ENCODE measurements at places on chromosomes 12 and 14.
A peak's percentile ranks its signal among the peaks of the same experiment; 100 is the strongest.

DNA sequence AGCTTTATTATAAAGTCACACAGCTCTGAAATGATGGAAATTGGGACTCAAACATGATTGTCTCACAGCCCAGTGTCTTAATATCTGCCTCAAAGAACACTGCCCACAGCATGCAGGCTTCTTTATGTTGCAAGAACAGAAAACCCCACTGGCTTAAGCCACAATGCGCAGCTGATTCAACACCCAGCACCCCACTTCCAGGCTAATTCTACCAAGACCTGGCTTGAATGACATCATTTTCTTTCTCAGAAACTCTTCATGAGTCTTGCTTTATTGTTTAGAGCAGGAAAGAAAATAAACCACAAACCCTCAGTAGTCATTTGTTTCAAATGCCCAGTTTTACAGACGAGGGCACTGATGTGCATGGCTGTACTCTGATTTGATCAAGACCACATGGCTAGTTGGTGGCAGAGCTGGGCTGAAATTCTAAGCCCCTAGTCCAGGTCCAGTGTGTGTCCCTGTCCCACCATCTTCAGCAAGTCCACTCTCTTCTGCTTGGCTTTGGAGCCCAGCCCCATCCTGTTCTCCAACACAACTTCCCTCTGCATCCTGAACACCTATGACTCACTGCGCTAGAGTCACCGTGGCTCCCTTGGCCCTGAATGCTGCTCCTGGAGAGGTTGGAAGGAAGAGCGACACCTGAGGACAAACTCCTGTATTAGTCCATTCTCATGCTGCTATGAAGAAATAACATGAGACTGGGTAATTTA lies 50.3 kb upstream of the SRSF5 start:
- peak; percentile 87 for DNase-seq

GRCh38 chr12:49358483-49359141 lies 8.7 kb upstream of the SPATS2 start:
- DNase-seq = peak; percentile 90

DNA sequence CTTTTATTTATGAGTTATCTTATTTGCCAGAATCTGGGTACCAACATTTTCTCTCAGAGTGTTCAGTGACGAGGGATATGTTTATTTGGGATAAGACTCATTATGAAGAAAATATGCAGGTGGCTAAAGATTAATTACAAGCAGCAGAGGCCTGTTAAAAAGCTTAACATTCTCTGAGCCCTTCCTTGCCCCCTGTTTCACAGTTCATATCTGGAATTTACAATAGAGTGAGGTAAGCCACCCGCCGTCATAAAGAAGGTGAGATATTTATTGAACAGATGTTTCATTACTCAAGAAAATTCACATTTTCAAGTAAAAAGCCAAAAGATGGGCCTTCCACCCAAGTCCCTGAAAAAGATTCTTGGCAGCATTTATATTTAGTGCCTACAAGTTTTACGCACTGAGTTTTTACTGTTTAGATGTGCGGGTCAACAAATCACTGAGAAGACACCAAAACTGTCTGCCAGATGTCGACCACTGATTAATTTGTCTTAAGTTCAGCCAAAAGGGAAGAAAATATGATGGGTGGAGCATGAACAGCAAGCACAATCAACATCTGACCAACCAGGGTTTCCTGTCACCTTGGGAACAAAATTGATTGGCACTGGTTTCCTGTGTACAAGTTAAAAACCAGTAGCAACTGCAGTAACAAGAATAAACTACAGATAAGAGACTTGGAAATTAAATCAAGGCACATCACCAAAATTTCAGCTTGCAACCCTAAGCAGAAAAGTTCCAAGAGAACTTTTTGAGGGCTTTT lies 85.5 kb upstream of the PTPRB start:
- DNase-seq = peak; percentile 81

GRCh38 chr14:54803926-54804537 lies 98.6 kb downstream of the GCH1 start:
- no peak for DNase-seq

GRCh38 chr12:98745578-98746391 lies 100.7 kb downstream of the APAF1 start:
- peak; percentile 32 for DNase-seq

DNA sequence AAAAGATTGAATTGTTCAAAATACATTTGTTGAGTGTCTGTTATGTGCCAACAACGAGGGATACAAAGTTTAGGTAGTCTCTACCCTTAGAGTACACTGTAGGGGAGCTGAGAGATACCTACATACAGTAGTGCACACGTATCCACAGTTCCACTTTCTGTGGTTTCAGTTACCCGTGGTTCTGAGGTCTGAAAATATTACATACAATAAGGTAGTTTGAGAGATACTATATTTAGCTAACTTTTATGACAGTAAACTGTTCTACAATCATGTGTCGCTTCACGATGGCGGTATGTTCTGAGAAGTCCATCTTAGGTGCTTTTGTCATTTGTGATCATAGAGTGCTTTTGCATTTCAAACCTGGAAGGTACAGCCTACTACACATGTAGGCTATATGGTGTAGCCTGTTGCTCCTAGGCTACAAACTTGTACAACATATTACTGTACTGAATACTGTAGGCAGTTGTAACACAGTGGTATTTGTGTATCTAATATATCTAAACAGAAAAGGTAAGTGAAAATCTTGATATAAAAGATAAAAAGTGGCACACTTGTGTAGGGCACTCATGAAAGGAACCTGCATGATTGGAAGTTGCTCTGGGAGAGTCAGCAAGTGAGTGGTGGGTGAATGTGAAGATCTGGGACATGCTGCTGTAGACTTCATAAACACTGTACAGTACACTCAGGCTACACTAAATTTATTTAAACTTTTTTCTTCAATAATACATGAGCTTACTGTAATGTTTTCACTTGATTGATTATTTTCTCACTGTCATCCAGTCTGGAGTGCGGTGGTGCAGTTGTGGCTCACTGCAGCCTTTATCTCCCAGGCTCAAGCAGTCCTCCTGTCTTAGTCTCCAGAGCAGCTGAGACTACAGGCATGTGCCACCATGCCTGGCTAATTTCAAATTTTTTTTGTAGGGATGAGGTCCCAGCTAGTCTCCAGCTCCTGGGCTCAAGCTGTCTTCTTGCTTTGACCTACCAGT lies 4.0 kb downstream of the CPSF6 start:
- DNase-seq = peak; percentile 74

DNA sequence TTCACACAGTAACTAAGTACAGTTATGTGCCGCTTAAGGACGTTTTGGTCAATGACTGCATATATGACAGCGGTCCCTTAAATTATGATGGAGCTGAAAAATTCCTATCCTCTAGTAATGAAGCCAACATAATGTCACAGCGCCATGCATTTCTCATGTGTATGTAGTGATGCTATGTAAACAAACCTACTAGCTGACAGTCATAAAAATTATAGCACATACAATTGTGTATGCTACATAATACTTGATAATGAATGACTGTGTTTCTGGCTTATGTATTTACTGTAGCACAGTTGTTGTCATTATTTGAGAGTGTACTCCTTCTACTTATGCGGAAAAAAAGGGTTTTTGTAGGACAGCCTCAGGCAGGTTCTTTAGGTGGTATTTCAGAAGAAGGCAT lies 99.7 kb downstream of the DACT1 start:
- DNase-seq = no peak

- DNase-seq = peak; percentile 41
Observed at GRCh38 chr12:110688446-110689280, at the start of gene HVCN1. TSS of gene HVCN1 (minus strand) at chr12:110689115. CDS start at chr12:110683245, 5,870 bp downstream.

- no peak for DNase-seq
Observed at GRCh38 chr12:58310368-58310767, 369.0 kb downstream of the ATP23 start.

DNA sequence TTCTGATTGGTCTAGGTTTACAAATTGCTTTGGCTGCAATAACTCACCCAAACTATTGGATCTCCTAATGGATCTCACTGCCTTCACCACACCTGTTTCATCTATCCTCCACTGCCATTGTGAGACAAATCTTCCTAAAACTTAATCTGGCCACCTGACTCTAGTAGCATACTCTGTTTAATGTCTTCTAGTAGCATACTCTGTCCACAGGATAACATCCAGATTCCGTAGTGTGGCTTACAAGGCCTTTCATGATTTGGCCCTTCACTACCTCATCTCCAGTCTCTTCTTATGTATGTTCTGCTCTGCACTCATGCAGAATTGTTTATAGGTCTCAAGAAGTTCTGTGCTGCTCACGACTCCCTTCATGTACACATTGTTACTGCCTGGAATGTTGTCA lies 10.0 kb downstream of the HSD17B6 start:
- DNase-seq = no peak

All from hematopoietic multipotent progenitor cell treated with erythropoietin and hydrocortisone succinate and interleukin-3 and kit ligand, for 4 days (in vitro differentiated cells).